Activated CD8-positive, alpha-beta memory T cell treated with anti-CD3 and anti-CD28 coated beads, Interleukin-2, amount 50 U/mL, for 48 hours (primary cell): ENCODE measurements at places on chromosomes 11 and 22.

- no peak for DNase-seq
Observed at GRCh38 chr22:41636467-41636866, 15.4 kb downstream of the XRCC6 start.

DNA sequence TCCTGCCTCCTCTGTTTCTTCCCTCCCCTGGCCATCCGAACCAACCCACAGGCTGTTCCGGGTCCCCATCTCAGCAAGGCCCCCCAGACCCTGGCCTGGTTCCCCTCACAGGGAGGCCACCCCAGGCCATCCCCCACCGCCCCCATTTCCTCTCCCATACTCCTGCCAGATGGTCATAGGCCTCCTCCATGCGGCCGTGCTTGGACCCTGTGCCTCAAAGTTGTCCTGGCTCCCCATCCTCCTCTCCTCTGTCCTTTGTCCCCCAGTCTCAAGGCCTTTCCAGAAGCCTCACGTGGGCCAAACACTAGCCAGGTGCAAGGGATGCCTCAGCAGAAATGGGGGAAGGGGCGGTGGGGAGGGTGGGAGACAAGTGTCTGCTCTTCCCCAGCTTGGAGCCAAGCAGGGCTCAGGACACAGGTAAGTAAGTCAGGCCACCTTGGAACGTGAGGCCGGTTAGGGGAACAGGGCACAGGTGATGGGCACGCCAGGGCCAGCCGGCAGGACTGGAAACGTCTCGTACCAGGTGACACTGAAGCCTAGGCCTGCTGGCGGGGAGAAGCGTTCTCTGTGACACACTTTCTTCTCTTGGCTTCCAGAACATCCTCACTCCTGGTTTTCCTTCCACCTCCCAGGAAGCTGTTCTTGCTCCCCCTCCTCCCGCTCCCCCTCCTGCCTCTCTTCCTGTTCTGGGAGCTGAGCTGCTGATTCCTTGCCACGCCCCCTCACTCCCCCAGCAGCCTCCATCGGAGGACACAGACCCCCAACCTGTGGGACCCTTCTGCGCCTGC lies 31.5 kb upstream of the SLC22A12 start:
- DNase-seq = no peak

- DNase-seq = no peak
Observed at GRCh38 chr22:41401781-41402648, 20.3 kb downstream of the TEF start.

DNA sequence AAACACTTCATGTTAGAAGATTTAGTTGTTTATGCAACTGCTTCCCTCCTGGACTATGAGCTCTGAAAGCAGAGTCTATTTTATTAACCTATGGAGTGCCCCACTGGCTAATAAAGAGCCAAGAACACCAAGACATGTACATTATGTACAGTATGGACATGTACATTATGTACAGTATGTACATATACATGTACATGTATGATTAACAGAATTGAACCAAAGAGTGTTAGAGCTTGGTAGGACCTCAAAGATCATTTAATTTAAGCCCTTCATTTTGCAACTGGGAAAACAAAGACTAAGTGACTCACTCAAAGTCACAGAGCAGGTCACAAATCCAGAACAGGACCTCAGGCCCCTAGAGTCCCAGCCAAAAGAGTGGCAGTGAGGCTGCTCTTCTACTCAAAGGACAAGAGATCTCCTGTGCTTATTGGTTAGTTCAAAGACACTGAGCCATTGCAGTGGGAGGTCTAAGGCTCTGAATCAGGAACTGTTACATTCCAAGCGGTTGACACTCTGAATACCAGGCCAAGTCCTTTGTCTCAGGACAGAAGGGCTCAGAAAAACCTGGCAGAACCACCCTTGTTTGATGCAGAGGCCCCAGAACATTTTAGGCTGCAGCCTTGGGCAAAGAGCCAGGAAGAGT lies 103.8 kb downstream of the FAM168A start:
- no peak for DNase-seq

DNA sequence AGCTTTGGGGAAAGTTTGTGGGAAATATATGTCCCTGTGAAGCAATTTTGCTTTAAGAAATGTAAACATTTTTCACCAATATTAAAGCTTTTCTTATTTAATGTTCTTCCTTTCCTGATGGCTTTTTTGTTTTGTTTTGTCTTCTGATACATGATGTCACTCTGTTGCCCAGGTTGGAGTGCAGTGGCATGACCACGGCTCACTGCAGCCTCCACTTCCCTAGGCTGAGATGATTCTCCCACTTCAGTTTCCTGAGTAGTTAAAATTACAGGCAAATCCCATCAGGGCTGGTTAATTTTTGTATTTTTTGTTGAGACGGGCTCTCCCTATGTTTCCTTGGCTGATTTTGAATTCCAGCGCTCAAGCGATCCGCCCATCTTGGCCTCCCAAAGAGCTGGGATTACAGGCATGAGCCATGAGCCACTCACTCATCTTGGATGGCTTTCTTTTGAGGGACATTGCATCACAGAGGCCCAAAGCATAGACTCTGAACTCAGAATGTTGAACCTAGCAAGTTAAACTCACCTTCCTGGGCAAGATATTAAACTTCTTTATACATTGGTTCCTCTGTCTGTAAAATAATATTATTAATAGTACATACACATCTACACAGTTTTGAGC lies 651 bp upstream of the CARD16 start:
- no peak for DNase-seq

DNA sequence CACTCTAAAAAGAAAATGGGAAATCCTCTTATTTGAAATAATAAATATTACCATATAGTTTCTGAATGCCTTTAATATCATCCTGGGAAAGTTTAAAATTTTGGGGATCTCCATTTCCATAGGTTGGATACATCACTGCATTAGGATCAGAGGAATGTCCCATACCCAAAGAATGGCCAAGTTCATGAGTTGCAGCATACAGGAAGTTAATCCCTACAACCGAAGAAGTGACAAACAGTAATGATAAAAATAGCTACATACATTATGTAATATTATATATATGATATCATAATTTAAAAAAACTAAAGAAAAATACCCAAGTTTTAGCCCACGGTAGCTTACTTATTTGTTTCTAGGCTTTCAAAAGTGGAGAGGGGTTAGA lies 7.4 kb downstream of the MMP7 start:
- no peak for DNase-seq

- DNase-seq = no peak
Observed at GRCh38 chr11:104649002-104649401, 249.3 kb downstream of the CASP12 start.

GRCh38 chr11:15119352-15119751 lies 4.6 kb downstream of the INSC start:
- DNase-seq = no peak

- no peak for DNase-seq
Observed at GRCh38 chr11:125423247-125423849, 72.7 kb downstream of the FEZ1 start.

DNA sequence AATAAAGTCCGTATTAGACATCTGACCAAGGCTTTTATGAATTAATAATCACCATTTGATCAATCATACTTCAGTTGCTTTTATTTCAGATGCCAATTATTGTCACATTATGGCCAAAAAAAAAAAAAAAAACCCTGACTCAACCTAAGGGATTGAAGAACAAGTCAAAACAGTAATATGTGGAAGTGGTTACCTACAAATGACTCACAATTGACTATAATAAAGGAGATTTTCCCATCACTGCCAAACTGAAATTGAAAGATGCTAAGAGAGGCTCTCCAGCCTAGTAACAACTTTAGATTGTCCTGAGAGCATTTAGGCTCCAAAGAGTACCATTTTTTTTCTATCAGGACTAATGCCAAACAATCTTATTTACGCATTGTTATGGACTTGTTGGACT lies 35.2 kb downstream of the SOX6 start:
- no peak for DNase-seq

- DNase-seq = no peak
Observed at GRCh38 chr11:120521176-120521575, 9.6 kb downstream of the GRIK4 start.

GRCh38 chr11:35639591-35640179 lies 21.4 kb downstream of the FJX1 start:
- no peak for DNase-seq

GRCh38 chr22:44445307-44445680 lies 52.7 kb downstream of the RTL6 start:
- no peak for DNase-seq

DNA sequence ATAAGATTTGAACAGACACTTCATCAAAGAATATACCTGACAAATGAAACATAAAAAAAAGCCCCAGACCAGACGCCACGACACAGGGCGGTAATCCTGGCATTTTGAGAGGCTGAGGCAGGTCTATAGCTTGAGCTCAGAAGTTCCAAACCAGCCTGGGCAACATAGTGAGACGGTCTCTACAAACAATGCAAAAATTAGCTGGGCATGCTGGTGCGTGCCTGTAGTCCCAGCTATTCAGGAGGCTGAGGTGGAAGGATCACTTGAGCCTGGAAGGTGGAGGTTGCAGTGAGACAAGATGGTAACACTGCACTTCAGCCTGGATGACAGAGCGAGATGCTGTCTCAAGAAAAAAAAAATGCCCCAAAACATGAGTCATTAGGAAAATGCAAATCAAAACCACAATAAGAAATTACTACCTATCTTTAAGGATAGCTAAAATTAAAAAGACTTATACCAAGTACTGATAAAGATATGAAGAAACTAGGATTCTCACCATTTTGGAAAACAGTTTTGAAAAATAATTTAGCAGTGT lies 91.7 kb upstream of the GRAMD1B start:
- DNase-seq = no peak

GRCh38 chr11:130571519-130571918 lies 123.1 kb downstream of the ADAMTS15 start:
- DNase-seq = no peak

GRCh38 chr22:22076361-22076760 lies 93.8 kb upstream of the TOP3B start:
- no peak for DNase-seq

- DNase-seq = no peak
Observed at GRCh38 chr11:119772641-119773415, 43.8 kb upstream of the NECTIN1 start.
